ENCODE measurements at places on chromosomes 12 and 14.

DNA sequence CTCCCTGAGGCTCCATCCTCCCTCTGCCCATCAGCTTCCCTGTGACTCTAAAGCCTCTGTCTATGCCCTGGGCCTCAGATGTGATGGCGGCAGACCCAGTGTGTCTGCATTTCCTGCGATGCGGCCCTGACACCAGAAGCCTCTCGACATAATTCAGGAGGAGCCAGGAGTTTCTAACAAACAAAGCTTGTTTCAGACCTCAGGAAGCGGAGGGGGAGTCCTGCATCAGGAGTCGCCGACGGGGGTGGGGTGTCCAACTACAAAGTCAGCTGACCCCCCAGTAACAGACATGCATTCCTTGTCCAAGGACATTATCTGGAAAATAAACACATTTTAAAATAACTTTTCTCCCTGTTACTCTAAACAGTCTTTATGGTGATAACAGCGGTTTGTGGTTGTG, 167.5 kb downstream of the DPF3 start:
- peak; percentile 28 for DNase-seq

- DNase-seq, result no peak
These were observed 94.4 kb downstream of the PPHLN1 start for GRCh38 chr12:42420395-42420794.

DNA sequence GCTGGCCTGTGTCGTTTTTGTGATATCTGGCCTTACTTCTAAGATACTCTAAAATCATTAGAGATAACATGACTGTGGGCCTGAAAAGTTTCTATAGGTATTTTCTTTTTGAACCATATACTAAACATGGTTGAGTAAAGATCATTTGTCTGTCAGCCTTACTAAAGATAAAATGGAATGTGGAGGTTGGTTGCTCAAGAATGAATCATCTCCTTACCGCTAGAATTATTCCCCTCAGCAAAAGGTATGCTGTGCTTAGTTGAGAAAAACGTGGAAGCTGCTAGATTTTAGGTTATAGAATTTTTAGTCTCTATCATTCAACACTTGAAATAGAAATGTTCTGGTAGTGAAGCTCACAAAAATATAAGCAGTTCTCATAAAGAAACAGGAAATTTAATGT, 407.3 kb downstream of the AEBP2 start:
- DNase-seq, result no peak

DNA sequence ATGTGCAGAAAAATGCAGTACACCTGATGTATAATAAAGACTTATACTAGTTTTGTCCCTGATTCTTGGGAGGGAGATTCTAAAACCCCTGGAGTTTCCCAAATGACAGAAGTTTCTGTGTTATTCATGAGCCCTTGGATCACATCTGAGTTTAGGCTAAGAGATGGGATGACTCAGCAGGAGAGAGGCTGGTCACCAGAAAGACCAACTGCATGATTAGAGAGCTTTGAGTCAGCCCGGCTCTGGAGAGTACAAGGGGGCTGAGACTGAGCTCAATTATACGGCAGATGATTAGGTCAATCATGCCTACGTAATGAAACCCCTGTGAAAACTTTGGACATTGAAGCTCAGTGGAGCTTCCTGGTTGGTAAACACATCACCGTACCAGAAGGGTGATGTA, 174.2 kb downstream of the SSPN start:
- no peak for DNase-seq

- DNase-seq, result no peak
These were observed 227.7 kb upstream of the NPAS3 start for GRCh38 chr14:32710731-32711680.

GRCh38 chr14:41868396-41868795, 261.7 kb downstream of the LRFN5 start:
- DNase-seq, result no peak

All from right kidney (tissue), 9 donors.